ENCODE measurements at places on chromosomes 1 and 21.

- DNase-seq = no peak
Measured at GRCh38 chr1:17075470-17076255, 21.8 kb upstream of the SDHB start.

- no peak for DNase-seq
Measured at GRCh38 chr1:224488806-224489499, 54.4 kb upstream of the WDR26 start.

DNA sequence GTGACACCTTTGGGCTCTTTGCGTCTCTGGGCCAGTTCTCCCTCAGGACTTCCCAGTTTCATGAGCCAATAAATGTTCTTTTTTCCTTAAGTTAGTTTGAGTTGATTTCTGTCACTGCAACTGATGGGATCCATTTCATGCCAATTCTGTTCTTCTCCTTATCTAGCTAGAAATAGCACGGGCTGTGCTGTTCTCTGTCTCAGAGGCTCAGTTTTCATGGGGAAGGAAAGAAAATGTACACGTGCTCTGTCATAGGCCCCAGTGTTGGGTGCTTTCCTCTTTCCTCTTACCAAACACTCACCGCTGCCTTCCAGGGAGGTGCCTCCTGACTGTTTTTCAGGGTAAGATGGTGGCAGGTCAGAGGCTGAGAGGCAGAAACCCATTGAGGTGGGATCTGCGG lies 43.2 kb upstream of the ACTL8 start:
- DNase-seq = no peak

DNA sequence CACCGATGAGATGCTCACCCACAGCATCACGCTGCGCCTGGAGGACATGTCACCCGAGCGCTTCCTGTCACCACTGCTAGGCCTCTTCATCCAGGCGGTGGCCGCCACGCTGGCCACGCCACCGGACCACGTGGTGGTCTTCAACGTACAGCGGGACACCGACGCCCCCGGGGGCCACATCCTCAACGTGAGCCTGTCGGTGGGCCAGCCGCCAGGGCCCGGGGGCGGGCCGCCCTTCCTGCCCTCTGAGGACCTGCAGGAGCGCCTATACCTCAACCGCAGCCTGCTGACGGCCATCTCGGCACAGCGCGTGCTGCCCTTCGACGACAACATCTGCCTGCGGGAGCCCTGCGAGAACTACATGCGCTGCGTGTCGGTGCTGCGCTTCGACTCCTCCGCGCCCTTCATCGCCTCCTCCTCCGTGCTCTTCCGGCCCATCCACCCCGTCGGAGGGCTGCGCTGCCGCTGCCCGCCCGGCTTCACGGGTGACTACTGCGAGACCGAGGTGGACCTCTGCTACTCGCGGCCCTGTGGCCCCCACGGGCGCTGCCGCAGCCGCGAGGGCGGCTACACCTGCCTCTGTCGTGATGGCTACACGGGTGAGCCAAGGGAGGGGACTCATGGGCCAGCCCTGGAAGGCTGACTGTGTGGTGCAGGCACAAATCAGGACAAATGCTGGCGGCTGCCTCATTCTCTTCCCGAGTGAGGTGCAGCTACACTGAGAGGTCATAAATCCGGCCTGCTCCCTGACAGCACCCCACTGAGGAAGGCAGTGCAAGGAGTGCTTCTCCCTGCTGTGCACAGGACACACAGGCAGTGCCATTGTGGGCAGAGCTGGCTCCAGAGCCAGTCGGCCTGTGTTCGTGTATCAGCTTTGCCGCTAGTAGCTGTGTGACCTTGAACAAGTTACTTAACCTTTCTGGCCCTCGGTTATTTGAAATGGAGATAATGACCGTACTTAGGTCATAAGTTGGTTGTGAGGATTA lies 9.4 kb downstream of the CELSR2 start:
- no peak for DNase-seq

DNA sequence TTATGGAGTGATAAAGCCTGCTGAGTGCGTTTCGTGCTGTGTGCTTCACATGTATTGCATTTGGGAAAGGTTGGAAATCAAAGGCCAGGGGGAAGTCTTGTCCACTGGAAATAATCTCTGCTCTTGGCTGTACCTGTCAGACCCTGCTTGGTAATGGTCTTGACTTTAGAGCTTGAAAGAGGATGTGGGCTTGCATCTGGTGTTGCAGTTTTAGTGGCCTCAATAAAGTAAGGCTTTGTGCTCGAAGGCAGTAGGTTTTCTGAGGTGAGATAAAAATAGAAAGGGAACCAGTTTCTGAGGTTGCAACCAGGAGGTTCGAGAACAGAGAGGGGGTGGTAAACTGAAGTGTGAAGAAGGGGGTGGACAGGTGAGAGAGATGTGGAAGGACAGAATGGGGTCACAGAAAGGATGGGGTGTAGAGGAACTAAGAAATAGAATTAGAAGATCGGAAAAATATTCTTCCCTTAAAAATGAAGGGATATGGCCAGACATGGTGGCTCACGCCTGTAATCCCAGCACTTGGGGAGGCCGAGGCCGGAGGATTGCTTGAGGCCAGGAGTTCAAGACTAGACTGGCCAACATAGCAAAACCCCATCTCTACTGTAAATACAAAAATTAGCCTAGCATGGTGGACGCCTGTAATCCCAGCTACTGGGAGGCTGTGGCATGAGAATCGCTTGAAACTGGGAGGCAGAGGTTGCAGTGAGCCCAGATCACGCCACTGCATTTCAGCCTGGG lies 1.5 kb downstream of the S100PBP start:
- peak; percentile 43 for DNase-seq

GRCh38 chr1:155081472-155082300 lies 3.0 kb downstream of the EFNA3 start:
- peak; percentile 54 for DNase-seq

- DNase-seq = no peak
Measured at GRCh38 chr1:162389021-162389818, 7.7 kb downstream of the C1orf226 start.

- no peak for DNase-seq
Measured at GRCh38 chr1:85311818-85312217, 35.4 kb upstream of the BCL10 start.

DNA sequence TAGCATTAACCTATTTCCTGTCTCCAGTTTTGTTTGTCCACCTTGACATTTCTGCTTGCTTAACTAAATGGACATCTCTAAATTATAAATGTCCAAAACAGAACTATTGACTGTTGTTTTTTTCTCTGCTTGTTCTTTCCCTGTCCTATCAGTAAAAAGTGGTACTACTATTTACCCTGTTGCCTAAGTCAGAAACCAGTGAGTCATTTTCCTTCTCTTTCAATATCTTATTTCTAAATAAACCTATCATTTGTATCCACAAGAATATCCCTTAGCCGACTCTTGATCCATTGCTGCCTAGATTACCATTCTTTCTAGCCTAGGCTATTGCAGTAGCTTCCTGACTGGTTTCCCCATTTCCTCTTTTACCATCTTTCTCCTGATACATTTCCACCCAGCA lies 22.5 kb downstream of the MIER1 start:
- DNase-seq = no peak

GRCh38 chr21:21236996-21237395 lies 238.8 kb downstream of the NCAM2 start:
- DNase-seq = no peak

- DNase-seq = no peak
Measured at GRCh38 chr1:83905315-83905907, 93.5 kb downstream of the TTLL7 start.

GRCh38 chr1:21508580-21509350 lies 458 bp upstream of the ALPL start:
- peak; percentile 62 for DNase-seq

- DNase-seq = no peak
Measured at GRCh38 chr1:32001863-32002262, 11.8 kb upstream of the KHDRBS1 start.

- DNase-seq = peak; percentile 16
Measured at GRCh38 chr1:32239790-32240139, 7.3 kb upstream of the FAM167B start.

DNA sequence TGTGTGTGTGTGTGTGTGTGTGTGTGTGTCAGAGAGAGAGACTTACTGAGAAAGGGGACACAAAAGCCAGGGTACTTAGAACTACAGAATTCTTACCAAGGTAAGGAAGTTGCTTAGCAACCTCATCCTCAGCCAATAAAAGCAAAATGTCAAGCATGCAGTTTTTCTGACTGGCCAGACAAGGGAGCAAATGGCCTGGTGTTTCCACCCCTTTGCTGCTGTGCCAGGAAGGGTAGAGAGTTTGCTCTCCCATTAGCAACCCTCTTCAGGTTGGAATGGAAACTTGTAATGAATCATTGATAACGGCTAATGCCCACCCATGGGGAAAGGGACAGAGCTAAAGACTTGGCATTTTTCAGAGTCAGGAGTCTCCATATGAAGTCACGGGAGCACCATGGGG lies 10.6 kb downstream of the RXRG start:
- no peak for DNase-seq

DNA sequence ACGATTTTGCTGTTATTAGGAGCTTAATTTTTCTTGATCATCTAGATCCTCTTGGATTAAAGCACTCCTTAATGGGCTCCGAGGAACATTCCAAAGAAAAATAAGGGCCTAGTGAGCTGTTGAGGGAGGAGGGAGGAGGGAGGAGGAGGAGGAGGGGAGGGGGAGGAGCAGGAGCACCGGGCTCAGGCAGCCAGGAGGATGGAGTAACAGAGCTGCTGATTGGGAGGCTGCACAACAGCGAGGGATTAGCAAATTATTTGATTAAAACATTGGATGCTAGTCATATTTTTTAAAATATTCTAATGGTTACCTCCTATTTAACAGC lies 302.1 kb upstream of the RRP15 start:
- no peak for DNase-seq

DNA sequence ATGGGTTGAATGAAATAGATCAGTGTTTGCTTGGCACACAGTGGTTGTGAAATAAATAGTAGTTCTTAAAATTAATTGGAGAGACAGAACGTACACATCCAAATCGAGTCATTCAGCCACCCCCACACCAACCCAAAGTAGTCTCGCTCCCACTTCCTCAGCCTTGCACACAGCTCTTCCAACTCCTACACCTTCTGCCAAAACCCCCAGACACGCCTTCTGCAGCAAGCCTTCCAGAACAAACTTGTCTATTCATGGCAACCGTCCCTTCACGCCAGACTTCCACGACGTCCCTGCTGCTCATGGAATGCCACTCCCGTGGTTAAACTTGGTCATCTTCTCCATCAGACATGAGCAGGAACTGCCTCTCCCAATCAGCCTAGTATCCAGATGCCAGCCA lies 37.5 kb upstream of the RD3 start:
- DNase-seq = no peak

- DNase-seq = no peak
Measured at GRCh38 chr21:38718481-38718880, 87.2 kb upstream of the ETS2 start.

GRCh38 chr1:109091078-109091838 lies 694 bp downstream of the TMEM167B start:
- peak; percentile 37 for DNase-seq

- DNase-seq = no peak
Measured at GRCh38 chr1:48251323-48251722, 28.8 kb downstream of the SLC5A9 start.

DNA sequence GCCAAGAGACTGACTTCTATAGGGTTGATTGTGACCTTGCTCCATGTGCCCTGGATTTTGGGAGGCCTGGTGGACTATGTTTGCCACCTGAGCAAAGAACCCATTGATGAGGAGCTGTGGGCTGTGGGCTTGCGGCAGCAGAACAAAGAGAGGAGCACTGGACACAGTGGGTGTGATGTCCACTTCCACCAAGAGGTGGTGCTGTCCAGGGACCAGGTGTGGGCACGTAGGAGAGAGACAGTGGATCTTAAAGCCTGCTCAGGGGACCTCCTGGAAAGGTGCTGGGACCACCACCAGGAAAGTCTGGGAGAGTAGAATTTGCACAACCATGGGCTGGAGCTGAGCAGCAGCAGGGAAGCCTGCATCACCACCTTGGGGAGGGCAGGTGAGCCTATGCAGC lies 106.7 kb upstream of the ETS2 start:
- DNase-seq = no peak

DNA sequence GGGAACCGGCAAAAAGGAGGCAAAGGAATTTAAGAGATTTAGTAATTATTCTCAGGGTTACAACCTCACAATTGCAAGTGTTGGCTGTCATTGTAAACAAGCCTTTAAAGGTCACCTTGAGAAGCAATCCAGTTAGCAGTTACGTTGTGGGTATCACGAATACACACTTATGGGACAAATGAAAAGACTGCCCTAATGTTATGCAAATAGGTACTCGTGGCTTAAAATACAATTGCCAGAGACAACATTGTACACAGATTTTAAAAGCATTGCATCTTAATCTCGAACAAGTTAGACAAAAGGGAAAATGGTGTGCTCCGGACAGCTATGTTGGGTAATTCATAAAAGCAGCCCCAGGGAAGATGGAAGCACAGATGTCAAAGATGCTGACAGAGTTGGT lies 120.5 kb upstream of the ZC3H12A start:
- DNase-seq = no peak

GRCh38 chr1:192984080-192984479 lies 75.1 kb downstream of the UCHL5 start:
- no peak for DNase-seq

DNA sequence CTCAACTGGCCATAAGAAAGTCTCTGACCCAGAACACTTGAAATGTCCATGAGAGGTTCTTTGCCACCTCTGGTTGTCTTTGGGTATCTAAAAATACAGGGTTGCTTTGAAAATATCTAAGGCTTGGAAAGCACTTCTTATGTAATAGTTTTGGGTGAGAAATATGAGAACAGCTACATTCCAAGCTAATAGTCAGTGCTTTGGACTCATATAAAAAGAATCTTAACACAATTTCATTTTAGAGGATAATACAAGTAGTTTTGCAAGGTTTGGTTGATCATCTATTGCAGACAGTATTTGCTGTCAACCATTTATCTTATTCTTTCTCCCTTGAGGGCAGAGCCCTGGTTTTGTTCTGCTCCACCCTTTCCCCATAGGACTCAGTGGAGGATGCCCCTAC lies 207.5 kb downstream of the KCNK2 start:
- no peak for DNase-seq

- no peak for DNase-seq
Measured at GRCh38 chr1:156387870-156388173, 18.8 kb downstream of the RHBG start.

GRCh38 chr1:55584526-55585401 lies 369.6 kb upstream of the USP24 start:
- DNase-seq = no peak

DNA sequence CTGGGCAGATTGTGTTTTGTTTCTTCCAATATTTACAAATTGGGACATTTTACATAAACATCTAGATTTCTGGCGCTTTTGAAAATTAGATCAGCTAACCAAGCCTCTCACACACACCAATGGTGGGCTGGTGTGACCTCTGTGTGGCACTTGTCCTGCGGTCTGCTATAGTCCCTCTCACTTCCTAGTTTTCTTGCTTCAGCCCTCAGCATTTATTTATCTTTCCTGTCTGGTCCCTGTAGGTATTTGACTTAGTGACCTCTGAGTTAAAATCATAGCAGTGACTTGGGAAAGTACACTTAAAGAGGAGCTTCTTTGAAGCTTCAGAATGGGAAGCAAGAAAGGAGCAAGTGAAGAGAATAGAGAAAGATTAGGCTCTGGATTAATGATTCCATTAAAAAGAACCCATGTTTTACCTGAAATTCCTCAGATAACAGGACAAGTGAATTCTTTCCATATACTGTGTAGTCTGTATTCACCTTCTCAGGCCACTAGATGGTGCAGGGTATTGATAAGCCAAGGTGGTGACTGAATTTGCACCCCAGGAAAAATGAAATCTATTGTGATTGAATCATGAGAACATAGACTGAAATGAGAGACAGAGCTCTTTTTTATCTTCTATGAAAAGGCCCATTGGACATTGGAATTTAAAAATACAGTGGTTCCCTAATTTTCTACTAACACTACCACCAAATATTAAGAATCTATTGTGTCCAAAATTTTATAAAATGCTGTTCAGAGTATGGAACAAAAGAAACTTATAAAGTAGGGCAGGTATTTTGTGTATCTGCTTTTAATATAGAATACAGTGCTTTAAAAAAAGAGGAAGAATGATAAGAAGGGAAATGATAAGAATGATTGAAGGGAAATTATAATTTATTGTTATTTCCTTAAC lies 7.1 kb upstream of the DIPK1A start:
- DNase-seq = no peak

All from transverse colon (tissue), 4 donors.